ENCODE measurements at places on chromosomes 3 and 15.

- no peak for DNase-seq
Observed at GRCh38 chr3:58529516-58530353, 7.3 kb downstream of the ACOX2 start.

GRCh38 chr3:119015942-119016341, 18.7 kb downstream of the IGSF11 start:
- DNase-seq = no peak

DNA sequence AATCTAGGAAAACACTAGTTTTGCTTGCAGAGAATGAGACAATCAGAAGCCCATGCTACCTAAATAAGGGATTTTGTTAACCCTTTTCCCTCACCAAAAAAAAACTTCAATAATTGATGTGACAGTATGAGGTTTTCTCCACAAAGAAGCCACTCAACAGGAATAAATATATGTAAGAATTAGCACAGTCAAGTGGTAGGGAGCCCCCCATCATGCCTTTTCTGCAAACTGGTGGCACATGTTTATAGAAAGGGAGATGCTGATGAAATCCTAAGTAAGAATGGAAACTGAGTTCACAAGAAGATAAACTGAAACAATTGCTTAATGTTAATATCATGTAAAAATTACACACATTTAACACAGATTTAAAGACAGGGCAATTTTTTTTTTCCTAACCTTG, 51.0 kb downstream of the PHC3 start:
- no peak for DNase-seq

DNA sequence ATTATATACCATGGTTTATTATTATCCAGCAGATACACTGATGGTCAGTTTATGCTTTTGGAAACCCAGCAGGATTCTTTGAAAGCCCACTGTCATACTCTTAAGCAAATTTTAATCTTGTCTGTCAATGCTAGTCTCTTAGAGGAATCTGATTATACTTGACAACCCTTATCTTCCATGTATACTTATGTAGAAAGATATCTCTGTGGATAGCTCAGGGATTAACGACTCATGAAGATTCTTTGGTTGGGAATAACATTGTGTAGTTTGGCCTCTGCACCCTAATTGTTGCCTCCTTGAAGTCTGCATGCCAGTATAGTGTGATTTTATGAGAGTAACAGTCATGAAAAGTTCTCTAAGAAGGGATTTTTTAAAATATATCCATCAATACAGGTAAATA, 33.0 kb downstream of the FILIP1L start:
- DNase-seq = no peak

GRCh38 chr15:52232327-52232726, 41.1 kb upstream of the GNB5 start:
- DNase-seq = no peak

DNA sequence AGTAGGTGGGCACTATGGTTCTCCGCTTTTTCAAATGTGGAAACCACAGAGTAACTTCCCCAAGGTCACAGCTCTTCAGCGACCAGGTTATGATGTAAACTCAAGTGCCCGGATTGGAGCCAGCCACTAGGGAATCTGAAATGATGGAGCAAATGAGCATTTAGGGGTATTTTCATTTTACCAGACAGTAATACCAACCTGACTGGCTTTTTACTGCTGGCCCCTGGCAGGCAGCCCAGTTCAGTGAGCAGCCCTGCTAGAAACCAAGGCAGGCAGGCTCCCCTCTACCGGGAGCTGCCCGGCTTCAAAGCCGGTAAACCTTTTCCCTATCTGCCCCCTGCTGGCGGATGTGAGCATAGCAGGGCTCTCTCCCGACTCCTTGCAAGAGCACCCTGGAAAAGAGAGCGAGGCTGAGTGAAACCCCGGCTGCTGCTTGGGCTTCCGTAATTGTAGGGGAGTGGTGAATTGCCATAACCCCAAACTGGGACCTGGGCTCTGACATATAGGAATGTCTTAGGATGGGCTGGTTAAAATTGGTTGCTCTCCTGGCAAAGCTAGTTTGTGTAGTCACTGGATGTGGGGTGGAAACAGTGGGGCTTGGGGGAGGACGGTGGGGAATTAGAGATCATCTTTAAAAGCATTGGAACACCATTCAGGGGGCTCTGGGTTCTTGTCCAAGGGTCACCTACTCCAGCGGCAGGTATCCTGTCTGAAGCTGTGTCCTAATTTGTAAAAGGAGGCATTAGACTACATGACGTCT, 98.0 kb upstream of the TNFAIP8L3 start:
- peak; percentile 90 for DNase-seq

- DNase-seq = no peak
Observed at GRCh38 chr3:56347219-56347871, 120.9 kb downstream of the ERC2 start.

DNA sequence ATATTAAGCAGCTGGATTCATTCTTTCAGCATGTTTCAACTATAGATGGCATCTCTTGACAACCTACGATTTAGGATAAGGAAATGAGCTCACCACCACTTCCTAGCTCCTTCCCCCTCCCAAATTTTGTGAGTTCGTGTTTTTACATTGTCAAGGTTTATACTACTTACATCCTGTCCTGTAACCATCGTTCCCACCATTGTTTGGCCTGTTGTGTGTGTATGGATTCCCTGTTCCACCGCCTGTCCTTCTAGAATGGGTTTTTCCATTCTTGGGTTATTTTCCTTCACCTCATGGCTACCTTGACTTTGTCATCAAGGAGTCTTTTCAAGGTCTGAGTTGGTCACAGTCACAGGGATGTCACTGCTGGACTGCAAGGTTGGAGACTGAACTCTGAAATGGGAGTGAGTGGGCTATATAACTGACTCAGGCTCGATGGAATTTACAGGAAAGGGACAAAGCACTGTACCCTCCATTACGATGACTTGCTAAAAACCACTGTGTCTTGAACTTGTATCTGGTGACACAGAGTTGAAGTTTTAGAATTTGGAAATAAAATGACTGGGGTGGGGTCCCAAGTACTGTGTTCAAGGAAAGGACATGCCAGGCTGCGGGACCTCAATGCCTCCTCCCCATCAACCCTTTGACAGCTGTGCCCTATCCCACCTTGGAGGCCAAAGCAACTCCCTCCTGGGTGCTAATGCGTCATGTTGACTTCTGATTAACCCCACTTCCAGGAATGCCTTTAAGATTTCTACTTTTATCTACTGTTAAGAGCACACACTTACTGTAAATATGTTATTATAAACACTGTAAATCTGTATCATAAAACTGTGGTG, 66.8 kb upstream of the BLM start:
- DNase-seq = no peak

- no peak for DNase-seq
Observed at GRCh38 chr3:189349772-189350171, 178.0 kb downstream of the TPRG1 start.

- no peak for DNase-seq
Observed at GRCh38 chr15:61339516-61339915, 110.4 kb upstream of the RORA start.

DNA sequence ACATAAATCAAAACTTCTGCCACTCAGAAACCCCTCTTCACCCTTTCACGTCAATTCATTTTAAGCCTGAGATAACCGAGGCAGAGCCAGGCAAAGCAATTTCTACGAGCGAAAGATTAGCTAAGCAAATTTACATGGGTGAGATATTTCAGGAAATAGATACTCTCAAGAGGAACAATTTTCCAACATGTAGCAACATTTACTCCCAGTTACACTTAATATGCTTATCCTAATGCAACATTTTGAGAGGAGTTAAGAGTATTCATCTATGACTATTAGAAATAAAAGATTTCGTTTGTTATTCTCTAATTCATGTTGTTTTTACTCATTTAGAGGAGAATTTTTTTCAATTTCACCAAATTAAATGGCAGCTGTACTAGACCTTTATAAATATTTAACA, 837 bp downstream of the TMC3 start:
- DNase-seq = no peak

DNA sequence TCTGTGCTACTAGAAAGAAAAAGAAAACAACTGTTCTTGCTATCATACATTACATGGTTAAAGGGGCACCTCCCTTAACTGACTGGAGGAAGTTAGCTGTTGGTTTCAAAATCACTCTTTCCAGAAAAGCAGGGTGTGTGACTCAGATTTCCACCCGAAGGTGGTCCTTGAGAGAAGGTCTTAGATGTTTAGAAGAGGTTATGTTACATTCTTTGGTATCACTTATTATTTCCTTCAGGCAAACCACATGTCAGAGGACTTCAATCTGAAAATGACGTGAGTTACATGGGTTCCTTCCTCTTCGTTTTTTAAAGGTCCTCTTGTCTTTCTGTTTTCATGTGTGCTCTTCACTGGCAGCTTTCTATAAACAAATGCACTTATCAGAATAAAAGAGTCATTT, 307.9 kb upstream of the CBLB start:
- no peak for DNase-seq

DNA sequence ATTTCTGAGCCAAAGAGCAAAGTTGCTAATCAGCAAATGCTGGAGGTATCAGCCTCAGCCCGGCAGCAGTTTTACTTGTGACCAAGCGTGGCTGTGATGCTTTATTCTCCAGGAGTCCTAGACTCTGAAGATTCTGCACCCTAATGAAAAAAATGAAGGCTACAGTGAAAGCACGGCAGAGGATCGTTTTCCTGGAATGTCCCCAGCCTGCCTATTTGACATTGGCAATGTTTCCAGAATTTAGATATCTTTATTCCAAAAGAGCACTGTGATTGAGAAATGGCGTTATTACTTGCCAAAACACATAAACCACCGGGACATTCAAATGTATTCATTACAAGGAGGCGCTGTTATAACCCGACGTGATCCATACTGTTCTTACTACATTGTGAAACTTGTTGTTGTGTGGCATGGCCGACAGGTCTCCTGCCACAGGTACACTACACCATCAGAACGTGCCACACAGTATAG, 263.8 kb downstream of the SLCO3A1 start:
- DNase-seq = peak; percentile 22

GRCh38 chr15:50977162-50977561, 68.7 kb downstream of the AP4E1 start:
- DNase-seq = no peak

DNA sequence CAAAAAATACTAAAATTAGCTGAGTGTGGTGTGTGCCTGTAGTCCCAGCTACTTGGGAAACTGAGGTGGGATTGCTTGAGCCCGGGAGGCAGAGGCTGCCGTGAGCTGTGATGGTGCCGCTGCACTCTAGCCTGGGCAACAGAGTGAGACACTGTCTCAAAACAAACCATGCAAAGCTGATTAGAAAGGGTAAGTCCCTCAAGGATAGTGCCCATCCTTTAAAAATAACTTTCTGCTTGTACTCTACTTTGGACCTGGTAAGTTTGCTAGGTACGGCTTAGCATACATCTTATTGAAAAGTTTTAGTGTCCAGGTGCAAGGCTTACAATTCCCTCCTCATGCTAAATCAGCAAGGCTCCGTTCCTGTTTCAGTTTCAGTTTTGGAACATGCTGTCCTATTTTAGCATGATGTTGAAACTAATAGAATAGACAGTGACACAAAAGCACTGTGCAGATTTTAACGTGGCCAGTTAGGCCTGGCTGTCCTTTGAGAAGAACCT, 21.4 kb downstream of the FEM1B start:
- no peak for DNase-seq

GRCh38 chr3:184486614-184487013, 75.0 kb upstream of the EPHB3 start:
- DNase-seq = no peak

GRCh38 chr3:127031413-127031810, 48.5 kb downstream of the PLXNA1 start:
- DNase-seq = no peak

DNA sequence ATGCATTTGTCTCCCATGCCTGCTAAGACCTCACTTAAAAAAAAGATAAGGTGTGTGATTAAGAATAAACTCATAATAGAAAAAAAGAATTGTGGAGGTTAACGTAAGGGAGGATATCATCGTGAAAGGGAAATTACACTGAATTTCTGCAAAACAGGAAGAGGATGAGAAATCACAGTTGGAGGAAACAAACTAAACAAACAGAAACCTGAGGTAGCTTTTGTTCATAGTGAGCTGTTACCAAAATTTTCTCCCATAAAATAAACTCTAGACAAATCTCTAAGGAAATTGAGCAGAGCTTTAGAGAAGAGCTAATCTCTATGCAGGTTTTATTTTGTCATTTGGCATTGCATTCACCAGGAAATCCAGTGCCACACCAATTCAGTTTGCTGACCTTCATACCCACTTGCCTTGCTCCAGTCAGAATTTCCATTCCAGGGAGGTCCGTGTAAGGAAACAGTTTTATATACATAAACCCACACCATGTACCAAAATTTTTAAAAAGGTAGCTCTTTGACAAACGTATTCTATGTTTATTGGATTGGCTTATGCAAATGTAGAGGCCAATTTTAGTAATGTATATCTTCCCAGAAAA, 231.2 kb downstream of the MBNL1 start:
- DNase-seq = no peak

DNA sequence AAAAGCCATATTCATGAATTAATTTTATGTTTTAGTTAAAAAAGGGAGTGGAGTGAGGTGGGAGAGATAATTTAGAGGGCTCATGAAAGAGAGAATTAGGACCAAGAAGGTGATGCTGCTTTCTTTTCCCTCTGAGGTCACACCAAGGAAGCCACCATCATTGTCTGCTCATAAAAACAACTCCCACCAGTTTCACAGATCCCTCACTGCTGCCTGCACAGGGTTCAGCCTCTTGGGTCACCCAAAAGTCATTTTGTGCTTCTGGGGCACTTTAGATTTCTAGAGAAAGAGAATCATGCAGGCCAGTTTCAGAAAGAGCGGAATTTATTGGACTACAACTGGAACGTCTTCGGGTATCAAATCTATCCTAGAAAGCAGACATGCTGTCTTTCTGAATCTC, 241.4 kb upstream of the EOMES start:
- DNase-seq = no peak

DNA sequence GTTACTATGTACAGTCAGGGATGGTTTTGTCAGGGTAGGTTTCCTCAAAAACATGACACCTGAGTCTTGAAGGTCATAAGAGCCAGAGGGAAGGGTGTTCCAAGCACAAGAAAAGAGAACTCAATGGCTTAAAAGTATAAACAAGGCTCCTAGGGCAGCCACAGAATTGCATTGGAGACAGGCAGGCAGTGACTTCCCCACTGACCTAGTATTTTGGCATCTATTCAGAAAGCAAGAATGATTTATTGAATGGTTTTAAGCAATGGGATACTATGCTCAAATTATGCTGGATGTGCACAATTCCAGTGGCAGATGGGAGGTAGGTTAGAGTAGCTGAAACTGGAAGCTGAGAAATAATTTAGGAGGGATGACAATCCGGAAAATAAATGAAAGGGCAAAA, 54.0 kb downstream of the TSC22D2 start:
- no peak for DNase-seq

GRCh38 chr3:76723366-76723765, 316.5 kb upstream of the ROBO2 start:
- no peak for DNase-seq

- DNase-seq = peak; percentile 85
Observed at GRCh38 chr15:84588053-84588874, 12.5 kb upstream of the ZSCAN2 start.

- no peak for DNase-seq
Observed at GRCh38 chr3:107013641-107014040, 363.6 kb upstream of the CCDC54 start.

DNA sequence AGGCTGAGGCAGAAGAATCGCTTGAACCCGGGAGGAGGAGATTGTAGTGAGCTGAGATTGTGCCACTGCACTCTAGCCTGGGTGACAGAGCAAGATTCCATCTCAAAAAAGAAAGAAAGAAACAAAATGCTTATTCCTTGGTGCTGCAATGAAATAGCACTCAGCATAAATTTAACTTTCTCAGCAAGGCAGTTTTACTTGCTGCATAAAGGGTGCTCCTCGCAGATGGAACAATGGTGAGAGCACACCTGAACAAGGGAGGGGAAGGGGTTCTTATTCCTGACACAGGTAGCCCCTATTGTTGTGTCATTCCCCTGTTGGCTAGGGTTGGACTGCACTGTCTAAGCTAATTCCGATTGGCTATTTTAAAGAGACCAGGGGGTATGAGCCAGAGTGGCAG, 17.1 kb downstream of the PAK2 start:
- no peak for DNase-seq
